ENCODE measurements at places on chromosomes 13 and 19.

DNA sequence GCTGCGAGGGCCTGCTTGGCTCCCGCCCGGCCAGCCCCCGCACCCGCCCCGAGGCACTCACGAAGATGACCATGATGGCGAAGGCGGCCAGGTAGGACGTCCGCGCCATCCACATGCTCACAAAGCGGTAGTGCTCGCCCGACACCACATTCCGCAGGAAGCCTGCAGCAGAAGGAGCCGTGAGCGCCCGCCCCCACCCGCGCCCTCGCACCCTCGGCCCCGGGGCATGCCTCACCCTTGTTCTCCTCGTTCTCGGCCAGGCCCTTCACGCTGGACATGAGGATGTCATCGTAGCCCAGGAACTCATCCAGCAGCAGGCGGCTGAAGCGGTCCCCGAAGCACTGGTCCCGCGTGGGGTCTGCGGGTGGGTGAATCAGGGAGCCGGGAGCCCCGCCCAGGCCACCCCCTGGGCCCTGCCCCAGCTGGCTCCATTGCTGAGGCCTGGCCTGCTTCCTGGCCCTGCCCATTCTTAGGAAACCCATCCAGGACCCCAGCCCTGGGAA is 9.0 kb downstream of the TMEM259 start:
- peaks cover 17% of the 10 kb centered on the region for H3K4me1 ChIP-seq
- no peak overlapping the region for H3K4me3 ChIP-seq
- no peaks in the 10 kb centered on the region for H3K36me3 ChIP-seq

DNA sequence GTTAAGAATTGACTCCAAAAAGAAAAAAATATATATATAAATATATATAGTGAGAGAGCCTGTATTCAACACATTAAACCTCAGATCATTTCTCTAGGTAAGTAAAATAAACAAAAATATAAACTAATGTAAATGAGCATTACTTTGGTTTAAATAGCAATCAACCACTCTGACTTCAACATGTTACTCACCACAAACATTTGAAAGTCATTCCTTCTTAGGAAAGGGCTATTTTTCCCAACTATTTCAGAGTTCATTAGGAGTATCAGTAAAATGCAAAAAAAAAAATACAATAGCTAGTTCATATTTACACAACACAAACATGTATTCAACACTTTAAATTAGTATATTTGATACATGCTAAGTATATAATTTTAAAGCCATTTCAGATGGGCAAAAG is 40.5 kb downstream of the KLF12 start:
- no peak for DNase-seq
- no peak overlapping the region for H3K27ac ChIP-seq
- no peaks in the 10 kb centered on the region for H3K27me3 ChIP-seq
- no peaks in the 10 kb centered on the region for H3K36me3 ChIP-seq

- H3K4me1 ChIP-seq, result no peaks in the 10 kb centered on the region
- H3K27ac ChIP-seq, result no peak overlapping the region
- no peaks in the 10 kb centered on the region for H3K27me3 ChIP-seq
Observed at GRCh38 chr19:32337084-32337808, 8.2 kb upstream of the ZNF507 start.

DNA sequence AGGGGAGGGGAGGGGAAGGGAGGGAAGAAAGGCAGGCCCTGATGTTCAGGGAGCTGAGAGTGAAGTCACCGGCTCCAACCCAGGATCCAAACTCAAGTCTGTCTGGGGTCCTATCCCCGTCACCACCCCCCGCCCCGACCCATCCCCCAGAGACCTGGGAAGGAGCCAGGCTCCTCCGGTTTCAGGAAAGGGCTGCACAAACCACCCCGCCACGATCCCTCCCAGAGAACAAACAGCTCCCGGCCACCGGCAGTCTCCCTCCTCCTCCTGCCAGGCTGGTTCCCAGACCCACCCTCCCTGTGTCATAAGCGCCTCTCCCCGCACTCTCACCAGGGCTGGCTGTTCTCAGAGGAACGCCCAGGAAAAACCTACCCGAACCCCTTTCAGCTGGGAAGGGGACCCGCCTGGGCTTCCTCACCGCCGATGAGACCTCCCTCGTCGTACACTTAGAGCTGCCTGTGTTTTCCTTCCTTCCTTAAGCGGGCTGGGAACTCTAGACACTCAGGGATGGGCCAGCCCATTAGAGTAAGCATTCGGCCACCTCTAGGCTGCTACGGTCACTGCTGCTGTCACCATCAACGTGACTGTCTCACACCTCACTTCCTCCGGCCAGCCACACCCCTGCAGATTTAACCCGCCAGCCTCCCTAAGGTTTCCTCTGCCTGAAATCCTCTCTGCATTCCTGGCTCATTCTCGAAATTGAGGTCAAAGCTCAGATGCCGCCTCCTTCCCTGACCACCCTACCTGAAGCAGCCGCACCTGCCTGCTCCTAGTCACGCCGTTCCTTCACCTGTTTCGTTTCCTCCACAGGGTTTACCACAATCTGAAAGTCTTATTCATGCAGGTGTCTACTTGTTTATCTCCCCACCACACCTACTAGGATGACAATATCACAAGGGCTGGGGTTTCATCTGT is 6.3 kb upstream of the RDH13 start:
- H3K4me3 ChIP-seq, result peak overlapping the region; percentile 44
- H3K36me3 ChIP-seq, result no peaks in the 10 kb centered on the region
- no peak for DNase-seq

DNA sequence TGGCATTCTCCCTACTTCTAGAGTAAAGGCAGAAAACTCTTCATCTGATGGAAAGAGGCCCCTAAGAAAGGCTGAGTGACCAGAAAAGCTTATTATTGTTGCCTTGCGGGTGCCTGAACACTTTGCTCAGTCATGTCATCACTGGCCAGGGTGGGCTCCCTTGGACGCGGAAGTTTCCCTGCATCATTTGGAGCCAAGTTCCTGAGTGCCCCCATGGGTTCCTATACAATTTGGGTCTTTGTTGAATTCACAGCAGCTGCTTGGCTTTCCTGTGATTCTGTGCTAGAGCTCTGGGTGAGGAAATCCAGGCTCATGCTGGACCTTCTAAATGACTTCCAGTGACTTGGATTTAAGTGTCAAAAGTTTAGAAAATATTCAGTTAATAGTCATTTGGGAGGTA is 232.9 kb downstream of the LHFPL6 start:
- H3K4me3 ChIP-seq, result no peak overlapping the region
- no peak for DNase-seq
- no peaks in the 10 kb centered on the region for H3K27me3 ChIP-seq
- no peaks in the 10 kb centered on the region for H3K4me1 ChIP-seq
- no peak overlapping the region for H3K27ac ChIP-seq

DNA sequence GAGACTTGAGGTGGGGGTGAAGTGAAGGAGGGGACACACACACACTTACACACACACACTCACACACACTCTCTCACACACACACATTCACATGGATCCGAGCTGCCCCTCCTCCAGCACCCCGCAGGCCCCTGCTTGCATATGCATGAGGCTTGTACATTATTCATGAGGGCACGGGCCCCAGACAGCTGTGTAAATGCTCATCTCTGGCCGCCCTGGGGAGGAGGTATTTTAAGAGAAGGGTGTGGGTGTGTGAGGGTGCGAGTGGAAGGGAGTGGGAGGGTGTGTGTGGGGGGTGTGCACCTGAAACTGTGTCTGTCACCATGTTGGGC is 2.4 kb downstream of the NCAN start:
- peaks cover 63% of the 10 kb centered on the region for H3K27me3 ChIP-seq
- H3K4me3 ChIP-seq, result no peak overlapping the region
- H3K36me3 ChIP-seq, result no peaks in the 10 kb centered on the region
- no peak for DNase-seq
- no peak overlapping the region for H3K27ac ChIP-seq

DNA sequence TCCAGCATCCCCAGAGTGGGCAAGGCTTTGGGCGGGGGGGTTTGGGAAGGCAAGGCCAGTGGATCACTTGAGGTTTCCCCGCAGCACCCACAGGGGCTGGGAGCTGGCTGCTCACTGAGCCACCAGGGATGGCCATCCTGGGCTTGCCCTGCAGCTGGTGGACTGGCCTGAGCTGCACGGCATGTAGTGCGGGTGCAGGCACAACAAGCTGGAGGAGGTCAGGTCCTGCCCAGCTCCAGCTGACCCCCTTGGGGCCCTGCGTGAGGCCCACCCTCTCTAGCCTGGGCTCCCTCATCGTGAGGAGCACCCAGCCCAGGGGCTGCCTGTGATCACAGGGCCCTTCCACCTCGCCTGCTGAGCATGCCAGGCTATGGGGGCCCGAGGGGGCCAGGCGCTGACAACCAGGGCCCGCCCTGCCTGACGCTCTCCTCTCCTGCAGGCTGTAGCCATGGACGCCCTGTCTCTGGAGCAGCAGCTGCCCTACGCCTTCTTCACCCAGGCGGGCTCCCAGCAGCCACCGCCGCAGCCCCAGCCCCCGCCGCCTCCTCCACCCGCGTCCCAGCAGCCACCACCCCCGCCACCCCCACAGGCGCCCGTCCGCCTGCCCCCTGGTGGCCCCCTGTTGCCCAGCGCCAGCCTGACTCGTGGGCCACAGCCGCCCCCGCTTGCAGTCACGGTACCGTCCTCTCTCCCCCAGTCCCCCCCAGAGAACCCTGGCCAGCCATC is 22.9 kb downstream of the COMP start:
- no peak for DNase-seq
- no peaks in the 10 kb centered on the region for H3K27me3 ChIP-seq
- no peak overlapping the region for H3K4me3 ChIP-seq
- no peak overlapping the region for H3K27ac ChIP-seq
- no peaks in the 10 kb centered on the region for H3K4me1 ChIP-seq
- H3K36me3 ChIP-seq, result no peaks in the 10 kb centered on the region

DNA sequence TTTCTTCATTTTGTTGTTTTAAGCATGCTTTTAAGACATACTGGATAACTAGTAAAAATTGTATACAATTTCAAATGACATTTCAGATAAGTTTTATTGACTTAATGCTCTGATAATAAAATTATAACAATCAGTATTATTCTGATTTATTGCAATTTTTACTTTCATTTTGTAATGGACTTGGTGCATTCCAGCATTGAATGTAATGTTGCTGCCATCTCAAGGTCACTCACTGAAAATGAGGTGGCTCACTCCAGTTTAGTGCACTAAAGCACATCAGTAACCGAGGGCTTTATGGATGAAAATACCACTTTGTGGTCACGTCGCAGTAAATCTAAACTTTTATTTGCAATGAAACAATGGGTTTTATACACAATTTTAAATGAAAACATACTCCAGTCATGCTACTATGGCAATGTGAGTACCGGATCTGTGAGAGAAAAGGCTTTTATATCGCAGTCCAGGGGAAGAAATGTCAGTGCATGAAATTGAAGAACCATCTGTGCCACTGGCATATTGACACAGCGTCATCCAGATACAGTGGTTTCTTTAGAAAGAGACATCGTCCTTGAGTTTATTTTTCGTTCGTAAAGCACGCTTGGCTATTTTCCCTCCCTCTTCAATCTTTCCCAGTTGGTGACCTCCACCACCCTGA is 20.7 kb upstream of the ZNF507 start:
- H3K4me1 ChIP-seq, result no peaks in the 10 kb centered on the region
- no peaks in the 10 kb centered on the region for H3K27me3 ChIP-seq
- no peak overlapping the region for H3K4me3 ChIP-seq
- H3K27ac ChIP-seq, result no peak overlapping the region

DNA sequence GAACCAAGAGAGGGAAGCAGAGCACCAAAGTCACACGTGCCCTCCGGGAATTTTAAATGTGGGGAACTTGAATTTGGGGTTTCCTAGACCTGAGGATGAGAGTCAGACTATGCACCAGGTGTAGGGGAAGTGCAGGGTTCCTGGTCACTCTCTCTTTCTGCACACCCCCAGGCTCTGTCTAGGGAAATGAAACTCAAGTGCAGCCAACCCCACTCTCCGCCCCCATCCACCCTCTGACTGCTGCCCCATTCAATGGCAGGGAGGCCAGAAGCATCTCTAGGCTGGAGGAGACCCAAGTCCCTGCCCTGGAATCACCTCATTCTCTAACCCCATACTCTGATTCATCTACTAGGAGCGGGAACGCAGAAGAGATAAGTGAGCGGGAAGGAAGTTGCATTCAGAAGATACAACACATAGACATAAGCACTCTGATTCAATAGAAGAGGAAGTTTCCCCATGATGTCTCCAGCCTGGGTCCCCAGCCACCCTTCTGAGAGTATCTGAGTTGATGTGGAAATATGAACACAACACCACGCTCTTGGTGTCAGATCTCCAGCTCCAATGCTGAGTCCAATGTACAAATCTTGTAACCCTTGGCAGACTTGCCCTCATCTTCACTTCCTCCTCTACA is 4.7 kb upstream of the SIGLEC14 start:
- H3K27ac ChIP-seq, result peak overlapping the region; percentile 87
- no peaks in the 10 kb centered on the region for H3K27me3 ChIP-seq
- no peak overlapping the region for H3K4me3 ChIP-seq
- DNase-seq, result peak; percentile 85

GRCh38 chr13:110616103-110617101 is 1.1 kb downstream of the NAXD start:
- H3K27ac ChIP-seq, result no peak overlapping the region
- H3K4me1 ChIP-seq, result peaks cover 20% of the 10 kb centered on the region
- peak; percentile 45 for DNase-seq
- H3K27me3 ChIP-seq, result no peaks in the 10 kb centered on the region
- no peaks in the 10 kb centered on the region for H3K36me3 ChIP-seq

GRCh38 chr19:36449059-36449670 is 30.7 kb upstream of the ZFP82 start:
- peak overlapping the region; percentile 1 for H3K4me3 ChIP-seq
- H3K36me3 ChIP-seq, result peaks cover 20% of the 10 kb centered on the region
- no peaks in the 10 kb centered on the region for H3K4me1 ChIP-seq
- no peaks in the 10 kb centered on the region for H3K27me3 ChIP-seq
- H3K27ac ChIP-seq, result no peak overlapping the region

- no peak overlapping the region for H3K4me3 ChIP-seq
- no peak overlapping the region for H3K27ac ChIP-seq
Observed at GRCh38 chr13:99590519-99591011, 89.3 kb downstream of the TM9SF2 start.

- H3K4me1 ChIP-seq, result peaks cover 49% of the 10 kb centered on the region
- no peaks in the 10 kb centered on the region for H3K36me3 ChIP-seq
- no peaks in the 10 kb centered on the region for H3K27me3 ChIP-seq
- peak within 1 kb of the TSS; percentile 99 for H3K27ac ChIP-seq
- DNase-seq, result peak; percentile 92
- peak within 1 kb of the TSS; percentile 76 for H3K4me3 ChIP-seq
Observed at GRCh38 chr19:40284501-40285352, at the start of gene AKT2. Gene AKT2, minus strand, starts transcription at chr19:40285345. Its CDS starts 20,078 bp downstream, at chr19:40265267.

DNA sequence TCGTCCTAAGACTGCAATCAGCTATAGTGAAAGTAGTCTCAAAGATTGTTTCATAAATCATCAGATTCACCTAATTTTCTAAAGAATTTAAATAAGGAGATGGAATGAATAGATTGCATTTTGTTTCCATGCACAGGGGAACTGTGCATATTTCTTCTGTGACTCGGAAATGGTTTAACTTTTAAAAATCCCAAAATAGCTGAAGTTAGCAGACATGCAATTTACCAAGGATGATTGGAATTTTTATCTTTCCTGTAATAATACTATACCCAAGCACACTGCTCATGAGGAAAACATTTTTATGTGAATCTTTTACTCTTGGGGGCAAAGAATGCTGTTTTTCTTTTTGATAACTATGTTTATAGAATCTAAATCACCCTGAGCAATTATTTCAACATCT is 15.0 kb upstream of the LMO7 start:
- no peaks in the 10 kb centered on the region for H3K4me1 ChIP-seq
- no peak overlapping the region for H3K27ac ChIP-seq
- no peaks in the 10 kb centered on the region for H3K36me3 ChIP-seq
- H3K4me3 ChIP-seq, result no peak overlapping the region
